ENCODE measurements at places on chromosomes 12 and 14. TPM values are rescaled to one million over a fixed set of nuclear protein-coding genes. Genes with fewer than 3 reads are reported as not detected.

ACOT6 gene
- total RNA-seq: not detected

KCNK10 gene
- total RNA-seq: under 0.01 TPM

KRT1 gene
- not detected for total RNA-seq

ARHGAP9 gene
- total RNA-seq: 0.36 TPM

CDCA3 gene
- total RNA-seq: 5.0 TPM

IRAK3 gene
- 3.6 TPM for total RNA-seq

DDN gene
- total RNA-seq: 0.29 TPM

TCL1B gene
- not detected for total RNA-seq

SARNP gene
- 56.6 TPM for total RNA-seq

MFAP5 gene
- total RNA-seq: 57.9 TPM

HOXC4 gene
- 3.3 TPM for total RNA-seq

DNA sequence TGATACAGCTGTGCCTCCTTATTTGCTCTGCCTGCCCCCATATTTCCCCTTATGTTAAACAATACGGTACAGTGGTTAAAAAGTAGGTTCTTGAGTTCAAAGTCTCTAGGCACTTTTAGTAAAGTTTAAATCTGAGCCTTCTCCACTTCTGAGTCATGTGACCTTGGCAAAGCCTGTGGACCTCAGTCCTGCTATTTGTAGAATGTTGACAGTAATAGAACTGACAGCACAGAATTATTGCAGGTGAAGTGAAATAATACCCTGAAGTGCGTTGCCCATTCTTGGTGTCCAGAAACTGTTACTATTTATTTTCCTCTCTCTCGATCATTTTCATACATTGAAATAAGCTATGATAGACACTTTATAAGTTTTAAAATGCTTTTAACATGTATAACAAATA, 499.7 kb downstream of the EGLN3 start:
- DNase-seq: no peak

DNA sequence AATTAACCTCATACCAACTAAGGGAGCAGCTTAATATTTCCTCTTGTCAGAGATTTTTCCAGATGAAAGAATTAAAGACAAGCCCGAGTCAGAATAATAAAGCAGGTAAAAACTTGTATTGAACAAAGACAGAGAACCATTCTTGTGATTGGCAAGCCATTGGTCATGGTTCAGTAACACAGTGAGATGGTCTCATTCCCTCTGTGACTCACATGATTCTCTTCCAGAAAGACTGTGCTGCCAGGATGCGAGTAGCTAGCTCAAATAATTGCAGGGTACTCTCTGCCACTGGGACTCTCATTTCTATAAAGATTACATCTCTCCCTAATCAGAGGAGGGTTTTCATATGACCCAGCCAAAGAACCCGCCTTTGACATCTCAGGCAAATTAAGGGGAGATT, 179.4 kb downstream of the PHLDA1 start:
- peak; percentile 68 for DNase-seq

DNA sequence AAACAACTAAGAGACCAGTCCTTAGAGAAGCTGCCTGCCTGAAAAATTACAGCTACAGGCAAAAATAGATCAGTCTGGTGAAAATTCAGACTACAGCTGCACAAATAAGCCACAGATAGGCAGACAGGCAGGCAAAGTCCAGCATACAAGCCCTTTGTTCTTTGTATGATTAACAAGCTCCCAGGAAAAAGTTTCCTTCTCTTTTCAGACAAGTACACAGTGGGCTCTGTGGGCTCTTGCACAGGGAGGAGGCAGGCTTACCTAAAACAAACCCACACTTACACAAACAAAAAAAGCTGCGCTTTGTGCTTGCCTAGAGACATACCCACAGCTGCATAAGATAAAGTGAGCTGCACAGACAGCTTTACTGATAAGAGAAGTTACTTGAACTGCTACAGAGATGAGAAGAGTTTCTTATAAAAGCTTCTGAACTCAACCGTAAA, 7.7 kb downstream of the OR6C68 start:
- no peak for DNase-seq

GRCh38 chr12:68113644-68114043, 45.9 kb downstream of the IFNG start:
- DNase-seq: peak; percentile 45

GRCh38 chr12:123075646-123076171, 75.2 kb downstream of the PITPNM2 start:
- no peak for DNase-seq

- no peak for DNase-seq
Measured at GRCh38 chr14:66649498-66649897, 141.6 kb downstream of the GPHN start.

- no peak for DNase-seq
Measured at GRCh38 chr12:112305951-112306350, 76.3 kb downstream of the HECTD4 start.

DNA sequence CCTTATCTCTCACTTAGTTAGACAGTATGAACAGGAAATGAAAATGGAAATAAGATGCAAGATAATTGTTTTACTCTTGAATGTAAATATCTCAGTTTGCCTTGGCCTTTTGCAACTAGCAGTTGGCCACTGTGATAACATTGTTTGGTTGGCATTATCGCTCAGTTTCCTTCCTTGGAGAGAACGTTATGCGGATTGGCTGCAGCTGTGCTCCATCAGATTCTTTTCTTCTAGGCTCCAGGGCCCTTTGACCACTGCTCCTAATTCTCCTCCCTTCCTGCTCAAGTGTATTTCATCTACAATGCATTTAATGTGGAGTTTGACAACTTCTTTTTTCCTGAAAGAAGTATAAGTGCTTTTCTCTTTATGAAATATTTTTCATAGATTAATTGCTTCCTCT, 284.2 kb downstream of the ADAMTS20 start:
- no peak for DNase-seq

GRCh38 chr12:4450551-4451112, 5.0 kb upstream of the FGF6 start:
- peak; percentile 46 for DNase-seq

- DNase-seq: peak; percentile 54
Measured at GRCh38 chr12:32305163-32305562, 94.2 kb upstream of the FGD4 start.

GRCh38 chr14:71348394-71348793, 441.1 kb downstream of the PCNX1 start:
- DNase-seq: no peak

- no peak for DNase-seq
Measured at GRCh38 chr12:111160350-111161241, 208.3 kb downstream of the PHETA1 start.

GRCh38 chr14:32594766-32595165, 265.7 kb downstream of the AKAP6 start:
- peak; percentile 61 for DNase-seq

Measured in osteoblast (primary cell).